Activated CD4-positive, alpha-beta T cell treated with anti-CD3 and anti-CD28 coated beads, Interleukin-2, amount 50 U/mL, for 48 hours (primary cell): ENCODE measurements at places on chromosomes 7 and 10.
A peak's percentile ranks its signal among the peaks of the same experiment; 100 is the strongest.

- DNase-seq: peak; percentile 15
These were observed 513 bp downstream of the ODAD2 start for GRCh38 chr10:27998178-27998953.

DNA sequence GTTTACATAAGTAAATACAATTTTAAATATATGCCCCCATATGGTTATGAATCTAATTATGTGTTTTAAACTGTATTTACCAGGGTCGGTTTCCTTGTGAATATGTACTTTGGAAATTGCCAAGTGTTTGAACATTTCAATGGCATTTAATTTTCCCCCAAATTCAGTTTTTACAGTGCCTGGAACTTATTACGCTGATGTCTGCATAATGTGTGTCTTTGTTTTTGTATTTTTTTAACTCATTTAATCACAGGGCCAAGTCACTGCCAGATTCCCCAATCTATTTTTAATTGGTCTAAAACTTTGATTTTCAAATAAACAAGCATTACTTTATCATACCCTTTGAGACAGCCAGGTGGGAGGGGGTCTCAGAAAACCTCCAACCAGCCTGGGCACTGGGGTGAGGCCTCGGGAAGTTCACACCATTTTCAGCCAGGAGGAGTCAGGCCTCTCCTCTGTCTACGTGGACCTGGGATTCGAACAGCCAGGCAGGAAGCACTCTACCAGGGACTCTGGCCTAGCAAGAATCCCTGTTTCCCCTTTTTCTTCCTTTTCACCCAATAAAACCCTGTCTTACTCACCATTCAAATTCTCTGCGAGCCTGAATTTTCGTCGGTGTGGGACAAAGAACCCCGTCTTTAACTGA lies 151.5 kb upstream of the COL1A2 start:
- DNase-seq: no peak

DNA sequence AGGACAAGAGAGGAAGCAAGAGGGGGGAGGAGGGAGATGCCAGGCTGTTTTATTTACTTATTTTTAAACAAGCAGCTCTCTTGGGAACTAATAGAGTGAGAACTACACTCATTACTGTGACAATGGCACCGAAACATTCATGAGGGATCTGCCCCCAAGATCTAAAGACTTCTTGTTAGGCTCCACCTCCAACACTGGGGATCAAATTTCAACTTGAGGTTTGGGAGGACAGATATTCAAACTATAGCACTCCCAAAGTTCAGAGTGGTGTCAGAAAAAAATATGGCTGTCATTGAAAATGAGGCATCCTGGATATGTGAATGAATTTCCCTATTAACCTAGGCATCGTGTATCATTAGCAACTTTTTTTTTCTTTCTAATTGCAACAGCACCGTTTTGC lies 145.5 kb downstream of the ABCA13 start:
- DNase-seq: no peak

DNA sequence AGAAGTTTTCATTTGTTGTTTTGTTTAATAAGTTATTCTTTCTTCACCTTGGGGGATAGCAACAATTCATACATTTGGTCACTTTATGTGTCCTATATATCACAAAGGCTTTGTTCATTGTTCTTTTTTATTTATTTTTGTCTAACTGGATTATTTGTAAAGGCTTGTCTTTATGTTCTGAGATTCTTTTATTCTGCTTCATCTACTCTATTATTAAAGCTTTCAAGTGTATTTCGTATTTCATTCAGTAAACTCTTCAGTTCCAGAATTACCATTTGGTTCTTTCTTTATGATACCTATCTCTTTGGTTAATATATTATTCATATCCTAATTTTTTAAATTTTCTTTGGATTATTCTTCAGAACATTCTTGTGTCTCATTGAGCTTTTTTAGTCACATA lies 942.9 kb downstream of the ANKRD7 start:
- no peak for DNase-seq

DNA sequence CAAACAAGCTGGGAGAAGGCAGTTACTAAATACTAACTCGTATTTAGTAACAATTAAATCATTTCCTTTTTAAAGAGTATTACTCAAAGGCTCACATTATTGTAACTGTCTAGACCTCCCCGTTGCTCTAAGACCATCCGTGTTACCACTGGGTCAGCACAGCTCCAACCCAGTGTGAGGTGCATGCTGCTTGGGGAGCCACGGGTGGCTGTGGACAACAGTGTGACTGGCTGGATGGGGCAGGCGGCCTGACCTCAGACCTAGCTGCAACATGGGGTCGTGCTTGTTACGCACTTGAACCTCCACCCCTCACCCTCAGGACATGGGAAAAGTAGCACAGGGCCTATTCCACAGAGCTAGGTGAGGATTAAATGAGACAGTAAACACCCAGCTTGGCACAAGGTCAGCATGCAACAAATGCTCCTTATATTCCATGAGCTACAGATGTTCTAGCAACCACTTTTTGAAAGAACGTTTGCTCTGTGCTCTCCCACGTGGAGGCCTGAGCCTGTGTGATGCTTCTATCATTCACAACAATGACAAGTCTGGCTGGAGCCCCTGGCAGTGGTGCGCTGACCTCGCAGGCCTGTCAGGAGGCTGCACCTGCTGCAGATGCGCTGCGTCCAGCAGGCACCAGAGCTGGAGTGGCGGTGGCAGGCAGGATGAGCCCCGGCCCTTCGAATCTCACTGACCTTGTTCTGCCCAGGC lies 135.7 kb downstream of the PKD1L1 start:
- DNase-seq: no peak
